Thoracic aorta (tissue), 2 donors: ENCODE measurements at places on chromosomes 1 and 21. TPM values are rescaled to one million over a fixed set of nuclear protein-coding genes. Genes with fewer than 3 reads are reported as not detected.

Gene TRIM63
- total RNA-seq = not detected

DNA sequence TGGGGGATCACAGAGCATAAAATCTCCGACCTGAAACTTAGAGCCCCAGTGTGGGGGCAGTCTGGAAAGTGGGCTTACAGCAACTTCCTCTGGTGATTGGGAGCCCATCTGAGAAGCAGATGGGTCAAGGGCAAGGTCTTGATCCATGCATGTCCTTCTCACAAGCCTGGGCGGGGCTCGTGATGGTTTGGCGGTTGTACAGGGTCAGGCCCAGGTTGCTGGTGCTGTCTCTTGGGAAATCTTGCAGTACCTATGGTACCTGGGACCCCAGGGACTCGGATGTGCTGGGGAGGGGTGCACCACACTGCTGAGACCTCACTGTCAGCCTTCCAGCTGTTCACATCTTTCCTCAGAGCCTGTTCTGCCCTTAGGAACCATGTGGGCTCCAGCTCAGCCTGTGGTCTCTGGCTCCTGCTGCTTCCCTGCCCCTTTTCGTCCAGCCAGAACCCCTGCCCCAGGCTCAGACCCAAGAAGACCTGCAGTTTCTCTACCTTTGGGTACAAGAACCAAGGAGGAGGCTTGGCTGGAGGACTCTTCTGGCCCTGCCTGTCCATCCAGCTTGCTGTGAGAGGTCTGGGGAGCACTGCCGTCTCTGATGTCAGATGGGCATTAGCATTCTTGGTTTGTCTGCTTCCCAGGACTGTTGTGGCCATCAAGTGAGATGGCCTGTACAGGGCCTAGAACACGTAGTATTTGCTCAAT lies 24.5 kb downstream of the WNT4 start:
- no peak for DNase-seq

GRCh38 chr1:115373305-115373704 lies 35.3 kb upstream of the NGF start:
- no peak for DNase-seq

- no peak for DNase-seq
Measured at GRCh38 chr1:89836252-89837035, 15.6 kb downstream of the LRRC8D start.

DNA sequence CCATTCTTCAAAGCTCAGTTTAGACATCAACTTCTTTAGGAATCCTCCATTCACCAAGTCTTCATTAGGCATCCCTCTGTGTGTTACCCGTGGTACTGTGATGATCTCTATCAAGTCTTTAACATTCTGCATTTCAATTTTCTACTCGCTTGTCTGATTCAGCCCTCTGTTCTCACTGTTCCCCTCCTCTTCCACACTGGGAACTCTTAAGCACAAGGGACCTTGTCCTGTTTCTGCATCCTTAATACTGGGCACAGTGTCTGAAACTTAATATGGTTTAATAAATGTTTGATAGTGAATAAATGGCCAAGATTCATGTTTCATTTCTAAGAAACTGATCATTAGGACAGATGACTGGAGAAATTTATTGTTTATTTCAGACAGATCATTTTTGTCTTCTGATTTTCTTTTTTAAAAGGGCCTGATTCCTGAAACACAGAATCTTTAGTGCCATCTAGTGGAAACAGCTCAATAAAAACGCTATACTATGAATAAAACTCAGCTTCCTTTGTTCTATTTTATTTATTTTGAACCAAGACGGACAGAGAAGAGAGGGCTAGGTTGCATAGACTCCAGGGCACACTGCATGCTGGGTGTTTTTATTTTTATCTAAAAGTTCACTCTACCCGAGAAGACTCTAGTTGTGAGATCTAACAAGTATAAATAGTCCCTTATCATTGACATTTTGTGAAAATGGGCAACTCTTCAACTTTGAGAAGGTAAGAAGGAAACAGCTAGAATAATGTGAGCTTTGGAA lies 7.0 kb upstream of the TRIM45 start:
- no peak for DNase-seq

- DNase-seq = no peak
Measured at GRCh38 chr1:2344121-2344681, 47.2 kb downstream of the MORN1 start.
